Activated CD4-positive, CD25-positive, alpha-beta regulatory T cell treated with anti-CD3 and anti-CD28 coated beads, Interleukin-2, amount 50 U/mL, for 72 hours (primary cell): ENCODE measurements at places on chromosomes 6 and 20.

DNA sequence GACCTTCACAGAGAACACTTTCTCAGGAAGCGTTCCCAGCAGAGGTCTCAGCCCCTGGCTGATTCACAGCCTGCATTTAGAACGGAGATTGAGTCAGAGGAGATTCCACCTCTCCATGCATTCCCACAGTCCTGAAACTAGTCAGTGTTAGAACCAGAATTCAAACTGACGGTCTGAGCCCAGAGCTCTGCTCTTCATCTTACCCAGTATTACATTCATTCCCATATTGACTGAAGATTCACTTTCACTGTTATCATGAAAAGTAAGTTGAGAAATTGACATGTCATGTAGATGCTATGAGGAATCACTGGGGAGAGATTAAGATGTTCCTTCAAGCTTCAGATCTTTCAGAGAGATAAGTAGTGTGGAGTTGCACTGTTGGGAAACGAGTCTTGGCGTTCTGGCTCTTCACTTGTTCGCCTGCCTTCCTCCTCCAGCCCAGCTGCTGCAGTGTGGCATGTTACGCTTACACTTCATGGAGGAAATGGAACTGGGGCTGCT is 28.3 kb downstream of the MAS1 start:
- no peak for DNase-seq

- DNase-seq, result no peak
Observed at GRCh38 chr20:46694484-46694883, 5.2 kb upstream of the TP53RK start.

GRCh38 chr6:3764516-3765335 is 13.2 kb upstream of the PXDC1 start:
- DNase-seq, result no peak

- DNase-seq, result no peak
Observed at GRCh38 chr6:37347670-37348111, 6.1 kb upstream of the RNF8 start.

GRCh38 chr6:13229205-13230085 is 98.9 kb downstream of the TBC1D7 start:
- no peak for DNase-seq

- no peak for DNase-seq
Observed at GRCh38 chr6:120378582-120379220, 955.6 kb downstream of the TBC1D32 start.

DNA sequence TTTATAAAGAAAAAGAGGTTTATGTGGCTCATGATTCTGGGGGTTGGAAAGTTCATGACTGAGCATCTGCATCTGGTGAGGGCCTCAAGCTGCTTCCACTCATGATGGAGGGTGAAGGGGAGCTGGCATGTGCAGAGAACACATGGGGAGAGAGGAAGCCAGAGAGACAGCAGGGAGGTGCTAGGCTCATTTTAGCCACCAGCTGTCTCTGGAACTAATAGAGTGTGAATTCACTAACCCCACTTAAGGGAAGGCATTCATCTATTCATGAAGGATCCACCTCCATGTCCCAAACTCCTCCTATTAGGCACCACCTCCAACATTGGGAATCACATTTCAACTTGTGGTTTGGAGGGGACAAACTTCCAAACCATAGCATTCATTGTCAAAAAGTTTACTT is 137.3 kb upstream of the PMEPA1 start:
- no peak for DNase-seq

GRCh38 chr6:44036196-44036595 is 91.1 kb downstream of the MRPL14 start:
- DNase-seq, result no peak

DNA sequence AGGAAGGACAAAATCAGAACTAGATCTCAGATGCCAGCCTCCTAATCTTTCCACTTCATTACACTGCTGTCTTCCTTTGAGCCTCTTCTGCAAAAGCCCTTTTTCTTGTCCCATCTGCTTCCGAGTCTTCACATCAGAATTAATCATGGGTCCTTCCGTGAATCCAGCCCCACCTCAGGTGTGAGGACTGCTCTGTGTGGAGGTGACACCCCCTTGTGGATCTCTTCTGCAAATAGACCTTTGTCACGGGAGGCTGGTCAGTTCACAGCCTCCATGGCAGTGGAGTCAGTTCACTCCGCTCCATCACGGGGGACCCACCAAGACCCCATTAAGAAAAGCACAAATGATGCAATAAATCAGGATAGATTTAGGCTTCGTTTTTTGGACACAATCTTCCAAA is 171.1 kb downstream of the ADAT2 start:
- DNase-seq, result no peak

GRCh38 chr20:8526610-8527009 is 394.5 kb downstream of the PLCB1 start:
- DNase-seq, result no peak

GRCh38 chr6:133730881-133731280 is 158.0 kb upstream of the TCF21 start:
- DNase-seq, result no peak

- DNase-seq, result no peak
Observed at GRCh38 chr20:58891718-58892140, 39.2 kb downstream of the GNAS start.

- DNase-seq, result peak; percentile 100
Observed at GRCh38 chr6:30571075-30571761, at the start of gene ABCF1. Gene ABCF1 (plus strand): TSS chr6:30571442. CDS start chr6:30571488, 46 bp downstream.

GRCh38 chr20:60904730-60905129 is 347.3 kb upstream of the CDH4 start:
- no peak for DNase-seq

DNA sequence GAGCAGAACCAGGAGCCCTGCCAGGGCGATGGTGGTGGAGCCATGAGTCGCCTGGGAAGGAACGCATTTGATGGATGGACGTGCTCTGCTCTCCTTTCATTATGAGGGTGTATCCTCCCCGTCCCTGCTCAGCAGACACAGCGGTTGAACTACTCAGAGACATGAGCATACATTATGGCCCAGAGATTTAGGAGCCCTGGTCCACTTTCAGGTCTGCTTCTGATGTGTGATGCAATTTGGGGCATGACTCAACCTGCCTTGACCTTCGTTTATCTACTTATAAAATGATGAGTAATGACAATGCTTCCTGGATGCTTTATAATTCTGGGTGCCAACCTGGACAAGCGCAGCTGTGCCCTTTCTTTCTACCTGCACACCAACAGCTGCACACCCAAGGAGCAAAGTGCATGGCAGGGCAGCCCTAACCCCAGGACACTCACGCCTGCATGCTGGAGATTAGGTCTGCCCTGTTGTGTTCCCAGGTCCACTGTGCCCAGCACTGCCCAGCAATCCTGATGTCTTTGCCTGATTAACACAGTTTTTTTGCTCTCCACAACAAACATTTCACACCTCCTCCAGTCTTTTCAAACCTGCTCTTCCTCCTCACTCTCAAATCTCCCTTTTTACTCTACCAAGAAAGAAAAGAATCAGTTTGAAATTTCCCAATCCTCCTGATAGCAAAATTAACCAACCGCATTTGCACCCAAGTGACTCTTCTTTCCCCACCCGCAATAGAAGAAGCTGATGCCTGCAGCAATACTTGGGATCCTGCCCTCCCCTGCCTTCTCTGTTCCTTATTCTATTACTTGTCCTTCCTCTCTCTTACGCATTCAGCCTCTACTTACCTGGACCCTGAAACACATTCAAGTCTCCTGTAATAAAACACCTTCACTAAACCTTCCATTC is 81.2 kb downstream of the EZR start:
- DNase-seq, result no peak

GRCh38 chr20:24149175-24149574 is 160.6 kb upstream of the GGTLC1 start:
- no peak for DNase-seq

DNA sequence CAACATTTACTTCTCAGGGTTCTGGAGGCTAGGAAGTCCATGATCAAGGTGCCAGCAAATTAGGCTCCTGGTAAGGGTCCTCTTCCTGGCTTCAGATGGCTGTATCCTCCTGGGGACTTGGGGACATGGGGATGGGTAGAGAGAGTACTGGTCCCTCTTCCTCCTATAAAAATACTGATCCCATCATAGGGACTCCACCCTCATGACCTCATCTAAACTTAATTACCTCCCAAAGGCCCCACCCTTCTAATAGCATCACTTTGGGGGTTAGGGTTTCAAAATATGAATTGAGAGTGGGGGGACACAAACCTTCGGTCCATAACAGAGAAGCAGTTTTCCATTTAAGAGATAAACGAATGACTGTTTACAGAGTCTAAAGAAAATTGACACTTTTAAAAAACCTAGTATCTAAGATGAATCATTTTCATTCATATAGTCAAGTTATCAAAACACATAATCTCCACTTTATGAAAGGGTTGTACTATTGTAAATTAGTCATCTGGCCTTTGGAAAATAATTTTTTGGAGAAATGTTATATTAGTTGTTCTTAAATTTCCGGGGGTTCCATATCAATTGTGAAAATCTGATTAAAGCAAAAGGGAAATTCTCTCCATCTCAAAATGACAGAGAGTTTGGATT is 33.5 kb downstream of the ELOVL5 start:
- no peak for DNase-seq

- DNase-seq, result no peak
Observed at GRCh38 chr20:43776691-43777090, 49.9 kb upstream of the GTSF1L start.

GRCh38 chr20:49186535-49187329 is 1.4 kb downstream of the STAU1 start:
- DNase-seq, result peak; percentile 39

GRCh38 chr6:170011204-170012036 is 260.0 kb downstream of the ERMARD start:
- no peak for DNase-seq

GRCh38 chr6:53679446-53679933 is 13.9 kb upstream of the KLHL31 start:
- no peak for DNase-seq

DNA sequence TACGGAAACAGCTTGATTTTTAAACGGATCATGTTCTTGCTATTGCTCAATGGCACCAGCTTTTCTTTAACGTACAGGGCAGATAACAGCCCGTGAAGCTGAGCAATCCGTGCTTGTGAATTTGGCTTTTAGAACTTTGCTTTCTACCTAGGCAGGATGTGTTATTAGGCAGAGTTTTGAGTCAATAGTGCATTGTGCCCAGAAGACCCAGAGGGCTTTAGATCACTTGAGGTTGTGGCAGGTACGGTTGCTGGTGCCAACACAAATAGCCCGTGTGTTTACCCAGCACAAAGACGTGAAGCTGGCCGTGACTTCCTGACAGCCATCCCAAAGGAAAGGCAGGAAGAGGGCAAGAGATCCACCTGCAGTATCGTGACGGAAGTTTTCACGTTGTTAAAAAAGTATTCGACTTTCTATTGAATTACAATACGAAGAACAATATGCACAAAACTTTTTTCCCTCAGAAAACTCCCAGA is 117.4 kb upstream of the FRMD1 start:
- DNase-seq, result no peak

DNA sequence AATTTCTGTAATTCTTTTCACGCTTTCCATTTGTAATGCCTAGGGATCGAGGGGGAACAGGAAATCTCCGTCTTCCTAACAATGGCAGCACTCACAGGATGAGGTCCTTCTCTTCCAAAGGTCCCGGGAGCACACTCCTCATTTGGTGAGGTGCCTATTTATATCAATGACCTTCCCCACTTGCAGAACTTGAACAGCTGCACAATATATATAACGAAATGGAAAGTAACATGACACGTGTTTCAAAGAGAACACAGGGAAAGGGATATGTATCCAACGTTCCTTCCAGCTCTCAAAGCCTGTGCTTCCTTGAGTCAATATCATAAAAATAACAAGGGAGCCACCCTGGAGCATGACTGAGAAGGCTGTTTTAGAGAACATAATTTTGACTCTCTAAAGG is 78.6 kb upstream of the RBM24 start:
- DNase-seq, result no peak

DNA sequence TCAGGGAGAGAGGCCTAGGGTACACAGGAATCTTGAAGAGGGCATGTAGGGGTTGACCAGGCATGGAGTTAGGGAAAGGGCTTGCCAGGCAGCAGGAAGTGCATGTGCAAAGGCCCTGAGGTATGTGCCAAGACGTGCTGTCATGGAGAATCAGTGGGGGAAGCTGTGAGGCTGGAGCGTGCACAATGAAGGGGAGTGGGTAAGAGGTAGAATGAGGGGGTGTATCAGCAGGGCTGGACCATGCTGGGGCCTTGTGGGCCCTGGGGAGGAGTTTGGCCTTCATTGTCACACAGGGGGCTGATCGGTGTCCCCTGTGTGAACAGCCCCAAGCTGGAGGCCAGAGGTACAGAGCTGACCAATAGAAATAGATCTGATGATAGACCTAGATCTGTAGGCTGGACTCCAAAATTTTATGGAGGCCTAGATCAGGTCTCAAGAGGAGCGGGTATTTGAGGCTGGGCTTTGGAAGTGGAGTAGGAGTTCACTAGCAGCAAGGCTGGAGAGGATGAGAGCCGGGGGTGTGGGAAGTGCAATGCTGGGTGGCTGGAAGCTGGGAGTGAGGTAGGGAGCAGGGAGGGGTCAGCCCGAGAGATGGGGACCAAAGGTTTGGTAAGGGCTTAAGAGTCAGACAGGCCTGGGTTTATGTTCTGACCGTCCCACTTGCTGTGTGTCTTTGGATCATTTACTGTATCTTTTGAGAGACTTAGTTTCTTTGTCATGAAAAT is 3.0 kb downstream of the SRC start:
- DNase-seq, result no peak

GRCh38 chr6:152636609-152637295 is 410 bp downstream of the SYNE1 start:
- DNase-seq, result no peak

DNA sequence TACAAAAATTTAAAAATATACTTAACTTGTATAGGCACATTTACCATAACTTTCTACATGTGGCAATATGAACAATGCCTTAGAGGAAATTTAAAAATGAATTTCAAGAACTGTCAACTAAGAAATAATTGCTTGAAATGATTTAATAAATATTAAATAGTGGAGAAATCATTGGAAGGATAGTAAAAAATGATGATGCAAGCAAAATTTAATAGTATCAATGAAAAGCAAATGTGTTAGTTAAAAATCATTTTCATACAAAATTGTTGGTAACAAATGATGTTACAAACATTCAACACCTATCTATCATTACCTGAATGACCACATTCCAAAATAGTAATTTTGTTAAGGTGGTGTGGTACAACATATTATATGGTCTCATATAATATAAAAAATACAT is 331.0 kb downstream of the HAO1 start:
- DNase-seq, result no peak

GRCh38 chr6:112343390-112343789 is 3.7 kb upstream of the RFPL4B start:
- DNase-seq, result no peak

- DNase-seq, result no peak
Observed at GRCh38 chr6:23650676-23651075, 475.3 kb upstream of the NRSN1 start.

- DNase-seq, result no peak
Observed at GRCh38 chr6:30041821-30042220, 19.2 kb upstream of the POLR1H start.

- DNase-seq, result no peak
Observed at GRCh38 chr6:73058736-73059135, 166.6 kb downstream of the KHDC1L start.

- no peak for DNase-seq
Observed at GRCh38 chr20:17358854-17359253, 132.0 kb downstream of the PCSK2 start.
